ENCODE measurements at places on chromosomes 3 and 15.

DNA sequence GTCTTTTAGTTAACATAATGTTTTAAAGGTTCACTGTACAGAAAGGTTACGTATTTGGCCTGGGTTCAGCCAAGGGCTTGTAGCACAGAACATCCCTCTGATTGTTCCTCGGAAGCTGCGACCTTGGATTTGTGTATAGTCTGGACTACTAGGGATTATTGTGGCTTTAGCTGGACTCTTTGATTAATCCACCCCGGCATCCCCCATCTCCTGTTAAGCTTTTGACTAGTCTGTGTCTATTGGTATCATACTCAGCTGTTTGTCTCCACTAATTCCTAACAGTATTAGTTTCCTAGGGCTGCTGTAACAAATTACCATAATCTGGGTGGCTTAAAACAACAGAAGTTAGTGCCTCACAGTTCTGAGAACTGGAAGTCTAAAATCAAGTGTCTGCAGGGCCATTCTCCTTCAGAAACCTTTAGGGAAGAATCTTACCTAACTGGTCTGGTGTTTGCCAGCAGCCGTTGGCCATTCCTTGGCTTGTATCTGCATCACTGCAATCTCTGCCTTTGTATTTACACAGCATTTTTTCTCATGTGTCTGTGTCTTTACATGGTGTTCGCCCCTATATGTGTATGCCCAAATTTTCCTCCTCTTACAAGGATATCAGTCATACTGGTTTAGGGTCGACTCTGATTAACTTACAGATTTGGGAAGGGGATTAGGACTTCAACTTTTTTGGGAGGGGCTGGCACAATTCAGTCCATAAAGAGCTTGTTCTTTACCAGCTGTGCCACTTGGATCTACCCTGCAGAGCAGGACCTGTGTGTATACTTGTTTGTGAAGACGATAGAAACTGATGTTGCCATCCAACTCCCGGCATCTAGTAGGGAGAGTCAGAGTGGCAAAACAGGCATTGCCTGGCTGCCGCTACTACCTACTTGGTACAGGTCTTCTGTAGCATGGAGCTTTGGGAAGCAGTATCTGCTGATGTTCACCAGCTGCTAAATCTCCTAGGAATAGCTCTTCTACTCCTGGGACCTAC, 117.8 kb downstream of the UBE2E2 start:
- DNase-seq = no peak

- no peak for DNase-seq
Observed at GRCh38 chr15:88232771-88233201, 23.8 kb downstream of the NTRK3 start.

DNA sequence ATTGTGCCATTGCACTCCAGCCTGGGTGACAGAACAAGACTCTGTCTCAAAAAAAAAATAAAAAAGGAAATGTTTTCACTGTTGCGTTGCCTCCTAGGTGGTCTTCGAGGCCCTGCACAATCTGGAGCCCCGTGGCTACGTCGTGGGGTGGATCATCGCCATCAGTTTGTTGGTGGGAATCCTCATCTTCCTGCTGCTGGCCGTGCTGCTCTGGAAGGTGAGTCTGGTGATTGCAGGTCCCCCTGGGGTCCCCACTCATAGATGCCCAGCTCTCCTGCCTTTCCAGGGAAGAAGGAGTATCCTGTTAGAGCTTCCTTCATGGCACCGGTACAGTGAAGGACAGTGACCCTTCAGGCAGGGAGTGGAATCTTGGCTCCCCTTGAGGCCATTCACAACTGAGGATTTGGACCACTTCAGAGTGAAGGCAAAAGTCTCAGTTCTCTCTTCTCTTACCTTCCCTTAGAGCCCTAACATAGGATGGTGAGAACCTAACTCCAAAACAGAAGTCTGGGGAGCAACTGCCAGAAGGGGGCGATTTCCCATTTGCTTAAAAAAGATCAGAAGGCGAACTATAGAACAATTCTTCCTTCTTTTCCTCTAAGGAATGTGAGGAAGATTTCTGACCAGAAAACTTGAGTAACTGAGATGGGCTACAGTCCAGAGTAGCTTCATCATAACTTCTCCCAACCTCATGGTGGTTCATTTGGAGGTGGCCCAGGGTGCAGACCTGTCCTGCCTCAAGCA, 57.8 kb upstream of the CTDSPL start:
- no peak for DNase-seq

GRCh38 chr15:89293012-89293411, 41.6 kb downstream of the POLG start:
- no peak for DNase-seq

- DNase-seq = no peak
Observed at GRCh38 chr15:70093070-70093469, 4.6 kb downstream of the TLE3 start.

GRCh38 chr15:52984507-52984906, 194.4 kb upstream of the ONECUT1 start:
- no peak for DNase-seq

DNA sequence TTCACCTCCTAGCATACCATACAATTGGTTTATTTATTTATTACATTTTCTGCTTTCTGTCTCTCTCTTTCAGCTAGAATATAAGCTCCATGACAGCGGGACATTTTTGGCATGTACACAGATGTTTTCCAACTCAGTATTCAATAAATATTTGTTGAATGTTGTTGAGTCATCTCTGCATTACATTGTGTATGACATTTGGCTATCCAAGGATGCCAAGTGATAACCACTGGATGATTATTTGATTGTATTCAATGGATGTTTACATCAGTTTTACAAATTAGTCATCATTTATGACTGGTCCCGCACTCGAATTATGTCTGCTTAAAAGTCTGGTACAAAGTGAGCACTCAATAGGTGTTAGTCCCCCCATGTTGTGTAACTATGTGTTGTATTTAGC, 49.5 kb upstream of the STXBP5L start:
- DNase-seq = no peak

DNA sequence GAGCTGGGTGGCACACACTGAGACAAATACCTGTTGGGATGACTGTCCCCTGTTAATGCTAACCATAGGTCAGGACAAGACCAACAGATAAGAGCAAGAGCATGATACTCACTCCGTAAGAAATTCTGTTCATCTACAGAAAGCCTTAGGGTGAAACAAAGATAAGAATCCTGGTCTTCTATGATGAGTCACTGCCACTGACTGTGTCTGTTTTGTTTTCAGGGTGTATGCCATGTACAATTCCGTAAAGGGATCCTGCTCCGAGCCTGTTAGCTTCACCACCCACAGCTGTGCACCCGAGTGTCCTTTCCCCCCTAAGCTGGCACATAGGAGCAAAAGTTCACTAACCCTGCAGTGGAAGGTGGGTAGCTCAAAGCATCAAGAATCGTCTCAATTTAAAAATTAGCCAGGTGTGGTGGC, 141.1 kb downstream of the GHSR start:
- DNase-seq = no peak

DNA sequence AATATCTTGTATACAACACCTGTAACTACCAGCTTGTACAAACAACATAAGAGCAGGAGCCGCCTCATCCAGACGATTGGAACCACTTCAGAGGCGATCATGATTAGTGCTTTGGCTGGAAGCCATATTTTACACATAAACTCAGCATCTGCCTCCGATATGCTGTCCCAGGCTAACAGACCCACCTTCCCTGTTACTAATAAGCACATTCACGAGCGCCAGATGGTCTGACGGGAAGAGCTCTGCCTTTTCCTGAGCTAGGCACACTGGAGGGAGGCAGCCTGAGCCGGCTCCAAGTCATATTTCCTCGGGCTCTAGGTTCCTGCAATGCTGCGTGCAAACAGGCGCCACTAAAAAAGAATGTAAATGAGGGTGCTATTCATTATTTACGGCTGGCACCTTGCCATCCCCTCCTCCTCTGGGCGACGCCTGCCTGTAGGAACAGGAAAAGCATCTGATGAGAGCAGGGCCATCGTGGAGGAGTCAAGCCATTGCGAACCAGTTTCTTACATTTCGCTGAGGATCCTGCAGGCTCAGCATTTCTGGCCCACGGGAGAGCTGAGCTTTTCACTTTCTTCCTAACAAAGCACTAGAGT, 98.2 kb downstream of the ANXA2 start:
- DNase-seq = peak; percentile 4

- DNase-seq = no peak
Observed at GRCh38 chr15:80455051-80455648, 51.0 kb downstream of the ARNT2 start.

- DNase-seq = no peak
Observed at GRCh38 chr3:151863611-151864010, 9.8 kb upstream of the SUCNR1 start.

DNA sequence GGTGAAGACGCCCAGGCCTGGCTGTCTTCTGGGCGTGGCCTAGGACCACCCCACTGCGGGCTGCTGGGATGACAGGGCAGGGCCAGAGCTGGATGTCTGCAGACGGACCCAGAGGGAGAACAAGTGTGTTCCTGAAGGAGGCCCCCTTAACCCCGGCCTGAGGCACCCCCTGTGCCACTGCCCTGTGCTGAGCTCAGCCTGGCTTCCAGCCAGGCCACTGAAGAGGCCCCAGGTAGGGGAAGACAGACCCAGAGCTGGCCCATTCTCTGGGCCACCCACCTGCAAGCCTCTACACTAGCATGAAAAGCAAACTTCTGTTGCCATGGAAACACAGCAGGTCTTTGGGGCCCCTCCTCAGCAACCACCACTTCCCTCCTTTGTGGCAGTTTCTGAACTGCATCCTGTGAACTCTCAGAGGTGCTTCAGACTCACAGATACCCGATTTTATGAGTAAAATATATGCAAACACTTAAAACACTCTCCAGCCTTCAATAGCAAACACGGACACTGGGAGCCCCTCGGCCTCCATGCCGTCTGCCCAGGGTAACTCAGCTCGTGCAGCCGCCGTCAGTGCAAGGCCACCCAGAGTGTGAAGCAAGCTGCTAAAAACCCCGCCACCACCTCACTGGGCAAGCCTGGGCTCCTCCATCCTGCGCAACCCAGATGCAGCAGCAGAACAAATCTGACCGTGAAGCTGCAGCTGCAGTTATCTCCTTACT, 42.5 kb downstream of the CMTM6 start:
- no peak for DNase-seq

DNA sequence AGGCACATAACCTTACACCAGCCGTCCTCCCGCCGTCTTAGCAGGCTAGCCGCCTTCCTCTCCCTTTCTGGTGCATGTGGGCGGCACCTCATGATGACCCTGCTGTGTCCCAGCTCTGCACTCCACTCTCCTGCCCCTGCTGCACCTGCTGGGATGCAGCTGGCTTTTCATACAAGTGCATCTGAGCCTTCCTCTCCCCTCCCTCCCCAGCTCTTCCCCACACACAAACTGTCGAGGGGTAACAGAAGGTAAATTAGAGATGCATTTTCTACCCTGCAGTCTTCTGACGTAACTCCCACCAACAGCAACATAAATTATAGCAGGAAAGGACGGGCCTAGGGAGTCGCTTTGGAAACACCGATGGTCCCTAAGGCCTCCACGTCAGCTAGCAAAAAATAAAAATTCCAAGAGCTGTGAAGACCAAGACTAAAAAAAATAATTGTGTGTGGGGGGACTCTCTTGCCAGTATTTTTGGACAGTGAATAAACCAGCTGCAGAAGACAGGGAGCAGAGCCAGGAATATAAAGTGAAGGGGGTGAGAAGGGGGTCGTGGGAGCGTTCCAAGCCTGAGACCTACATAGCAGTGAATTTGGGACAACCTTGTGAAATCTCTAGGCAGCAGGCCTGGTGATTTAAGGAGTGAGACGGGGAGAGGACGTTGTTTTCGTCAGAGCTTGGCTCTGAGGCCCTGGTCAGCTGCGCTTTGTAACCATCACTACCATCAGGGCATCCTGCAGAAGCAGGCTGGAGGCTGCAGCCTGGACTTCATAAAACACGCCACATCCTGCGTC, 216.2 kb downstream of the ADAMTS17 start:
- peak; percentile 38 for DNase-seq

- no peak for DNase-seq
Observed at GRCh38 chr15:100016632-100017031, 283.4 kb upstream of the LYSMD4 start.

GRCh38 chr15:90241343-90242192, 7.6 kb downstream of the GDPGP1 start:
- DNase-seq = no peak

DNA sequence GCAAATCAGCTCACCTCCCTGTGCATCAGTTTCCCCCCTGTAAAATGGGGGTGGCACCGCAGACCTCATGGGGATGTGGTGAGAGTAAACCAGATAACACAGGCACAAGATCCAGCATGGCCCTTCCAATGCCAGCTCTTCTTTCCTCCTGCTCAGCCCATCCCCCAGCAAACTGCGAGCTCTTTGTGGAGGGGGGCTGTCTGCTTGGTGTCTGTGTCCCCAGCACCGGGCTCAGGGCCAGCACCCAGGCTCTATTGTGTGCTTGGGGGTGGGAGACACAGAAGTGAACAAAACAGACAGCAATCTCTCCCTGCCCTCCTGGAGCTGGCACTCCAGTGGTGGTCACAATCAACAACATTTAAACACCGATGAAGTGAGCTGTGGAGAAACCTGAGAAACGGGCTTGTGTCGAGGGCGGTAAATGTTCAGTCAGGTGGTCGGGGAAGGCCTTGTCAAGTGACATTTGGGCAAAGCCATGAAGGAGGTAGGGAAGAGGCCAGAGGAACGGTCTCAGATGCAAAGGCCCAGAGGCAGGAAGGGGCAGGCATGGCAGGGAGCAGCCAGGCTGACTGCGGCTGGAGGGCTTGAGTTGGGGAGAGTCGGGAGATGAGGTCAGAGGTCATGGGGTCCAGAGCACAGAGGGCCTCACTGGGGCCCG, 28.4 kb downstream of the GRIP2 start:
- DNase-seq = no peak

GRCh38 chr15:86377914-86378313, 298.2 kb downstream of the AGBL1 start:
- DNase-seq = no peak

DNA sequence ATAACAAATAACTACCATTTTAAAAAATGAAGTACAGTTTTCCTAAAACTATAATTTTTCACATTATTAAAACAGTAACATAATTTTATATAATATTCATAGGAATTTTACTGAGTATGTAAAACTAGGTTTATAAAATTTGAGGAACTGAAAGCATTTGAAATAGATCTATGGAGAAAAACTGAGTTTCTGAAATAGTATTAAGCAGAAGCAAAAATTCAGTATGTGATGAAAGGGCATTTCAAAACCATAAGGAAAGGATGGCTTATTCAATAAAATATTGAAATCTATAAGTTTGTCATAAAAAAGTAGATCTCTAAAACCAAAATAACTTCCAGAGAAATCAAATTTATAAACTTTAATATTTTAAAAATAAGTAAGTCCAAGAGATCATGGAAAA, 53.4 kb downstream of the GBE1 start:
- no peak for DNase-seq

- DNase-seq = no peak
Observed at GRCh38 chr3:9704347-9705322, 1.0 kb downstream of the CPNE9 start.
